Right kidney (tissue), 9 donors: ENCODE measurements at places on chromosomes 5 and 9.

GRCh38 chr5:141641634-141642267 is 5.0 kb downstream of the RELL2 start:
- DNase-seq: no peak

DNA sequence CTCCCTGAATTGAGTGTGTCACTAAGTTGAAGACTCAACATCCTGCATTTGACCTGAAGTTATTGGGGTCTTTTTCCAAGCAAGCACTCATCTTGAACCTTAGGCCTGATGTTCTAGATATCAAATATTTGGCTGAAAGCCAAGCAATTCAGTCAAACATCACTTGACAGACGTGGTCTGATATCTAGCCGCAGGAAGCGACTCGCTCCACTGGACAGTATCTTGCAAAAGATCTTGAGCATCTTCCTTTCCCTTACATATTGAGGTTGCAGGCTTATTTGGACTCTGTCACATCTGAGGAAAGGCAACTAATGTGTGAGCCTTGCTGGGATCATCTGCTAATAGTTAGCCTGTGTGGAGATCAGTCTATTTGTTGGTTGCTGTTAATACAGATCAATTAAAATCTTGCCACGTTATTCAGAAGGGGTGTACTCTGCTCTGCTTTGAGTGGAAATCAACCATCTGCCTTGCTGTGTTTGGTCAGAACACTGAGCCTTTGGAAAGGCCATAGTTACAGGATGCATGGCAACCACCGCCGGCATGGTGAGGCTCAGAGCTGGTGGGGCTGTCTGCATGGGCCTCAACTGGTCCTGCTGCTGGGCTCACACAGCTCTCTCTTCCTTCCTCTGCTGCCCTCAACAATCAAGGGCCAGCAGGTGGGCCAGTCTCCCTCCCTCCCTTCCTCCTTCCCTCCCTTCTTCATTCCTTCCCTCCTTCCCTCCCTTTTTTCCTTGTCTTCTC is 166.9 kb upstream of the KLF9 start:
- no peak for DNase-seq

DNA sequence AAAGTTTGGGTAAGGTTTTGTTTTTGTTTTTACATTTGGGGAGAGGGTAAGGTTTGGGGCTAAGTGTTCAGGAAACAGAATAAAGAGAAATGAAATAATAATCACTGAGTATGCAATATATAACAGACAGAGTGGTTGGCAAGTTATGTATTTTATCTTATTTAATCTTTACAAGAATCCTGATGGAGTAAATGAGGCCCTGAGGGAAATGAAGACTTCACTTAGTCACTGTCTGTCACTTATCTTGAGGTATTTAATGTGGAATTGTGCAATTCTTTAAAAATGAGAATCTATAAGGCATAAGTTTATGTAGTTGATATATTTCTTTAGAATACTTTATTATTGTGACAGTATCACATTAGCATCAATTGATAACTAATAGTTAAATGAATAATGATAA is 48.1 kb downstream of the TEK start:
- DNase-seq: no peak

DNA sequence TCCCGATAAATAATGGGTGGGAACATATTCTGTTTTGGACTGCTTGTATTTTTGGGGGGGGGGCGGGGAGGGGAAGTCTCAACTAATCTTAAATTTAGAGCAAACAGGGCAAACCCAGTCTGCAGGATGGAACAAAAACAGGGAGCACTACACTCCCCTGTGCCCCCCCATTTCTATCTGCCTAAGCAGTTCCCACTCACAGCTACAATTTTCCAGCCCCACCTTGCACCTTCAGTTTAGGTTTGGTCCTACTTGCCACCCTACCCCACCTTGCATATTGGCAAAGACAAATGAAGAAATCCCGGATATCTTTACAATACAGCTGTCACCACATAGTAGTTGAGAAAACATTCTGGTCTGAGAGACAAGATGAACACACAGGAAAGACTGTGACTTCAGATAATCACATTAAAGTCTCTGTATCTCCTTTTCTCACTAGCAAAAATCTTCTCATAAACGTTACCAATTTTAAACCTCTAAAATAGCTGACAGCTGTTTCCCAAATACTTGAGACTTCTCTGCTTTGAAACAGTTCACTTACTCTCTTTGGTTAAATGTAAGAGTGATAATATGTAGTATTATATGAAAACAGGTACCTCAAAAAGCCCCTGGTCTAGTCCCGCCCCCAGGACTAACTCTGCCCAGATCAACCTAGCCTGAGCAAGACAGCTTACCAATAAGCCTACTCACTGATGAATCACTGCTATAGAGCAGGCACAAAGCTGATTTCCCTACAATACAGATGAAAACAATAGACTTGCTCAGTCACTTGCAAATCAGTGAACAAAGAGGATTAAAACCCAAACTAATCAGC is 5.2 kb upstream of the RAPGEF6 start:
- DNase-seq: no peak

DNA sequence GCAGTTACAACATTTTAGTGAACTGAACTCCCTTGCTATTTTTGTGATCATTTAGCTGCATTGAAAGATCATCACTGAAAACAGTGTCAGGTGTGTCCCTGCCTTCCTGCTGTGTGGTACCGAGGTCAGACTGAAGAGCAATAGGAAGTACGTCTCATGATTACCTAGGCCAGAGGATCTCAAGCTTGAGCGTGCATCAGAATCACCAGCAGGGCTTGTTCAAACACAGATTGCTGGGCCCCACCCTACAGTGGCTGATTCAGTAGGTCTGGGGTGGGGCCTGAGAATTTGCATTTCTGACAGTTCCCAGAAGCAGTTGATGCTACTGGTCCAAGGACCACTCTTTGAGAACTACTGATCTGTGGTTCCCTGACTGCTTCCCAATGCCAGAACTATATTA is 159.6 kb downstream of the ACTL7B start:
- no peak for DNase-seq

GRCh38 chr9:89505048-89505447 is 7.1 kb upstream of the SEMA4D start:
- DNase-seq: no peak

GRCh38 chr9:124880501-124880900 is 18.6 kb downstream of the ARPC5L start:
- DNase-seq: no peak

DNA sequence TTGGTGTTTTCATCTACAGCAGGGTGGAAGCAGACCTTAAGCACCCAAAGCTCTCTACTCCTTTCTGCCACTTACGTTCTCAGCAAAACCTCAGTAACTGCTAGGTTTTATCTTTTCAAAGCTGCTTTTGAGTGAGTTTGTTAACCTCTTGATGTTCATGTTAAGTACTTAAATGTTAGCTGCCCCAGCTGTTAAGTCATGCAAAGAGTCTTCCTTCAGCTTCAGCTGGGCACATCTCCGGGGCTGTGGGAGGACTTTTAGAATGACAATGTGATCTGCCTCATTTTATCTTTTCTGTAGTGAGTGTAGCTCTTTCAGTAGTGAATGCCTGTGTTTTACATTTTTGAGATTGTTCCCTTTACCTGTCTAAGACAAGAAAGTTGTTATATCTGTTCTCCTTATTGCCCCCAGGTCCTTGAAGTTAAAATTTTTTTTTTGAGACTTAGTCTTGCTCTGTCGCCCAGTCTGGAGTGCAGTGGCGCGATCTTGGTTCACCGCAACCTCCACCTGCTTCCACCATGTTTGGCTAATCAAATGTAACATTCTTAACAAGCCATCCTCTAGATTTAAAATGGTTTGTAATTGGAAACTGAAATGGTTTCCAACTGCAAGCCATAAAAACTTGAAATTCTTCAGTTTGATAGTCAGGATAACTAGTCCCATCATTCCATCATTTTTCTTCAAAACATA is 19.6 kb downstream of the KDM4C start:
- no peak for DNase-seq
